ENCODE measurements at places on chromosomes 3 and 15.

DNA sequence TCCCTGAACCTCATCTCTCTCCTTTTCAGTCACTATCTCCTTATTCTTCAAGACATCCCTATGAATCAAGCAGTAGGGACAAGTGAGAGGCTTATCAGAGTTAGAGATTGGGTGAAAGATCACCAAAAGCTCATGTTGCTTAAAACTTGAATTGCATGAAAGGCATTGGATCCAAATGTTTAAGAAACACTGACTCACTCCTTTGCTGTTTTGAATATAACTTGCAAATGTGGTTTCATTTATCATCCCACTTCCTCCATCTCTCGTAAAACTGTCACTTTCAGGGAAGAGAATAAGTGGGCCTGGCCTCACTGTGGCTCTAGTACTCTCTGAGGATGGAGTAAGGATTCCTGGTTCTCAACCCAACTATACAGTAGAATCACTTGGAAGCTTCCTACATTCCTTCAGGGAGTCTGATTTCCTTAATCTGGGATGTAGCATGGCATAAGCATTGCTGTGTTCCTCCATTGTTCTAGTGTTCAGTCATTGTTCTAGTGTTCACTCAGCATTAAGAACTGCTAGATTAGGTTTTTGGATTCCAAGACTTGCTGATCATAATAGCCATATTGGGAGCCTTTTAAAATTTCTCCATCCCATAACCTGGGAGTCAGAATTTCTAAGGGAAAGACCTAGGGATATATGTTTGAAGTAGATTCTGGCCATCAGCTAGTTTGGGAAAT lies 171.8 kb downstream of the TMEM108 start:
- no peak for DNase-seq

DNA sequence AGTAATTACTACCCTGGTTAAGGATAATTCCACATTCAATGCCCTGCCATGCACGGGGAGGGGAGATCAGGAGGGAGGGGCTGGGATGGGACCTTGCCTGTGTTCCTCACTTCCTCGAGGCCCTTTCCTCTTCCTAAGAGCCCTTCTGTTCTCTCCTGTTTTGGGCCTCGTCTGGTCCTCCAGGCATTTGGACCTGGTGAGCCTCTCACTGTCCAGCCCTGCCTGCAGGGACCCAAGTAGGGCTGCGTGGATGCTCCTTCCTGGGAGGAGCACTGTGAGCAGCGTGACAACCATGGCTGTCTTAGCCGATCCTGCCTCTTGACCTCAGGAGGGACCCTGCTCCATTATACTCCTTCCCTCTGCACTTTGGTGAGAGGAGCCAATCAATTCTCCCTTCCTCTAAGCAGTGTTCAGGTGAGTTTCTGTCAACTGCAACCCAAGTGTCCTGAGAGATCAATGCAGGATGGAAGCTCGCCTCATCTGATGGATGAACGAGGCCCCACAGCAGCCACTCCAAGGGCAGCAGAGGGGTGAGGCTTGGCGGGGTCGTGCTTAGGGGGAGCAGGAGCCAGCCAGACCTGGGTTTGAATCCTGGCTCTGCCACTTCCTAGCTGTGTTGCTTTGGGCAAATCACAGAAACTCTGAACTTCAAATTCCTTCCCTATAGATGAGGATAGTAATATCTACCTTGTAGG lies 92.5 kb downstream of the IQSEC1 start:
- DNase-seq = no peak

DNA sequence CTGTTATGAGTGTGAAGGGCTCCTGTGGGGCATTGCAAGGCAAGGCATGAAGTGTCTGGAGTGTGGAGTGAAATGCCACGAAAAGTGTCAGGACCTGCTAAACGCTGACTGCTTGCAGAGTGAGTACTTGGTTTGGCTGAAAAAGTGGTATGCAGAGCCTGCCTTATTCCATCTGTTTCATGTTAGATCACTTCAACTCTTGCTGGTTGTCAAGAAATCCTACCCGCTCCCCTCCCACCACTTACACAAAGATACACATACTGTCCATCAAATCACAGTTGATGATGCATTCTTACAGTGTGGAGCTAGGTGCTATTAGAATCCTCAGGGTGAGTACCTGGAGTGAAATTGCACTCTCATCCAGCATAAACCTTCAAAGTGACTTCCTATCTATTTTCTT lies 272.1 kb downstream of the UNC13C start:
- no peak for DNase-seq

DNA sequence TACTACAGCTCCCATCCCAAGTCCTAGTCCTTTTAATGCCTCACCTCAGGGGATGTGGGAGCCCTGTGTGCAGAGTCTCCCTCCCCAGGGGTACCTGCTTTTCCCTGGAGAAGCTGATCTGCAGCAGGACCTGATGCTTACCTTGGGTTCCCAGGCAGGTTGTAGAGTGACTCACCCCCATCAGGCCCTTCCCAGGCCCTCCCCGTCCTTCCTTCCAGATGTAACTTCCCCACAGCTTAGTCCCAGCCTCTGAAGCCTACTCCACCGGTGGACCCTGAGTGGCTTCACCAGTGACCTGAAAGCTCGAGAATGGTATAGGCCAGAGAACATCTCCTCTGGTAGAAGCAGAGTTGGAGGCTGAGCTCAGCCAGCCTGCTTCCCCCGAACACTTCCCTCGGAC lies 254.2 kb upstream of the STT3B start:
- no peak for DNase-seq

DNA sequence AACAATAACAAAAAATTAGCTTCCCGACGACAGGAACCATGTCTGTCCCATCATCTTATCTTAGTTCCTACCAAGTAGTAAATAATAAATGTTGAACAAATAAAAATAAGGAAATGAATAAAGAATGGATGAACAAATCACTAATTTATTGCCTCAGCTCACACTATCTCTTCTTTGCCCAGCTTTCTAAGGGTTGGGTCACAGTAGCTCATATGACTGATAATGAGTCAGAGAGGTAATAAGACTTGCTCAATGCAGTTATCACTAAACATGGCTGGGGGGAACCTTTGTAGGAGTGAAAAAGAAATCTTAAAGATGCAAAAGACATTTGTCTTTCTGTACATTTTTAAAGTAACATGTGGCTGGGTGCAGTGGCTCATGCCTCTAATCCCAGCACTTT lies 182.2 kb downstream of the WDR76 start:
- no peak for DNase-seq

- DNase-seq = peak; percentile 20
Observed at GRCh38 chr3:188553569-188553968, 399.6 kb downstream of the LPP start.

- no peak for DNase-seq
Observed at GRCh38 chr15:56411122-56411749, 46.0 kb downstream of the TEX9 start.

GRCh38 chr3:64291345-64291744 lies 66.1 kb upstream of the PRICKLE2 start:
- DNase-seq = no peak

GRCh38 chr3:99419116-99419515 lies 219.3 kb upstream of the COL8A1 start:
- no peak for DNase-seq

GRCh38 chr15:89136818-89137772 lies 48.8 kb downstream of the ABHD2 start:
- no peak for DNase-seq

DNA sequence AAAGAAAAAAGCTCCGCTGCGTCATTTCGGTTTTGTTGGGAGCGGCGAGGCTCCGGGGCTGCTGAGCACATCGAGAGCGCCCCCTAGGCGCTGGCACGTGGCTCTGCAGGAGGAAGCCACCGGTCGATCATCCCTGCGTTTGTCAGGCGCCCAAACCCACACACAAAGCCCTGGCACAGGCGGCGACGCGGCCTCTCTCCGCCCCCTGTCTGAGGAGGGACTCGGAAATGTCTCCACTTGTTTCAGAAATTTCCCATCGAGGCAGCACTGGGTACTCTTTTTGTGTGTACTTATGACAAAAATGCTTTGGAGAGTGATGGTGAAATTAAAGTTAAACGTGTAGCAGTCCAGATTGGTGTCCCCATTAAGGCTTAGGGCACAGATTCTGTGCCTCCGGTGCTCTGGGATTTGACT lies 407.3 kb upstream of the ONECUT1 start:
- DNase-seq = no peak

DNA sequence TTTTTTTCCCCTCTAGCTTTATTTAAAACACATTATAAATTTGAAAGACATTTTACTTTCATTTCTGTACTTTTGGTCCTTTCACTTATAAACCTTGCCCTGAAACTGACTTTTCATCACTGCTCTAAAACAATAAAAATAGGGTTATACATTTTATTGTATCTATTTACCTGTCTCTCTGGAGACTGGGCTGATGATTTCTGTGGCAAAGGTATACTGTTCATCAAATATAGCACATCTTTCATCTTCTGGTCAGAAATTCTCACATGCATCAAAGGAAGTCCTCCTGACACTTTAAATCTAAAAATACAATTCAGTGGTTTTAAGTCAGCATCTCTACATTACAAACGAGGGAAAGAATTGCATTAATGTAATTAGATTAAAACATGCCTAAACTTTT lies 86.1 kb downstream of the VPS13C start:
- DNase-seq = no peak

DNA sequence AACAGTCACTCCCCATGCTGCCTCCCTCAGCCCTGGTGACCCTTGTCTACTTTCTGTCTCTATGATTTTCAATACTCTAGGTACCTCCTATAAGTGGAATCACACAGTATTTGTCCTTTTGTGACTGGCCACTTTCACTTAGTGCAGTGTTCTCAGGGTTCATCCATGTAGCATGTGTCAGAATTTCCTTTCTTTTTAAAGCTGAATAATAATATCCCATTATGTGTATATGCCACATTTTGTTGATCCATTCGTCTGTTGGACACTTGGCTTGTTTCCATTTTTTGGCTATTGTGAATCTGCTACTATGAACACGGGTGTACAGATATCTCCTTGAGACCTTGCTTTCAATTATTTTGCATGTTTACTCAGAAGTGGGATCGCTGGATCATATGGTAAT lies 34.1 kb downstream of the PML start:
- no peak for DNase-seq

DNA sequence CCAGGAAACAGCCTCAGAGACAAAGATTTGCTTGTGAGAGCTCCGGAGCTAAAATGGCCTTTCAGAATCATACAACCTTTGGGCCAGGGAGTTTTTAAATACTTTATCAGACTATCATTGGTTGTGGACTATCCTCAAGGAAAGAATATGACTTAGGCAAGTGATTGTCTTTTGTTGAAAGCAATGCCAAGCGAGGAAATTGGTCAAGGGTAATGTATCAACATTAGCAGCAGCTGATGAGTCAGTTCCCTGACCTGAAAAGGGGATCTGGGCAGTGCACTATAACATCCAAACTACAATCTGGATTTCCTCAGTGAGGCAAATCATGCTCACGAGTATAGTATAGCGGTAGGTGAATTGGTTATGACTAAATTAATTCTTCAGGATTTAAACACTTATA lies 303.6 kb downstream of the LSAMP start:
- no peak for DNase-seq

GRCh38 chr3:193829781-193830180 lies 236.8 kb downstream of the OPA1 start:
- DNase-seq = no peak

DNA sequence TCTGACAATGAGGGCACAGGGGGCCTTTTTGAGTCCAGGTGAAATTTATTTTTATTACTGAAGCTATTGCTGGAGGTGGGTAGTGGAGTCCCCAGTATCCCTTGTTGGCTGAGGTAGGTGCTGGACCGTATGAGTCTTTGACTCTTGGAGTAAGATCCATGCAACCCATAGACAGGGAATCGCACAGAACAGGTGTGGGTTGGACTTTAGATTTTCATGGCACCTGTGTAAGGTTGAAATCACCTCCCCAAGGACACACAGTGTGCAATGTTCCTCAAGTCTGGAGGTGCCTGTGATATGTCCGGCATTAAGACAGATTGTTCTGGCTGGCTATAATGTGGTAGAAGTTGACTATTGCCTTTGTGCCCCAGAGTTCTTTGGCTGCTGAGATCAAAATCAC lies 23.5 kb downstream of the MKRN3 start:
- no peak for DNase-seq

DNA sequence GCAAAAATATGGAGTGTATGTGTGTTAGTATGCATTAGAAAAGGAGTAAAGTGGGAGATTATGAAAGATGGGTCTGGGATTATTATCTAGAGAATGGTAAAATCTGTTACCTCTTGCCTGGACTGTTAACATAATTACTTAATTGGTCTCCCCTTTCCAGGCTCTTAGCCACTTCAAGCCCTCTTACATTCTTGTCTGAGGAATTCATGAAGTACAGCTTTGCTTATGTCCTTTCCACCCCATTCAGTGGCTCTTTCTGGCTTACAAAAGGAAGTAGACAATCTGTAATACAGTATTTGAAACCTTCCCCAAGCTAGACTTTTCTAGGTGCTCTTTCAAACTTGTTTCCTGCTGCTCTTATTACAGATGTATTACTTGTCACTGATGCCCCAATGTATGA lies 129.8 kb downstream of the MBNL1 start:
- DNase-seq = no peak

- DNase-seq = peak; percentile 11
Observed at GRCh38 chr3:114389156-114389555, 95.3 kb downstream of the TIGIT start.

GRCh38 chr3:4771243-4771642 lies 208.0 kb upstream of the BHLHE40 start:
- no peak for DNase-seq

DNA sequence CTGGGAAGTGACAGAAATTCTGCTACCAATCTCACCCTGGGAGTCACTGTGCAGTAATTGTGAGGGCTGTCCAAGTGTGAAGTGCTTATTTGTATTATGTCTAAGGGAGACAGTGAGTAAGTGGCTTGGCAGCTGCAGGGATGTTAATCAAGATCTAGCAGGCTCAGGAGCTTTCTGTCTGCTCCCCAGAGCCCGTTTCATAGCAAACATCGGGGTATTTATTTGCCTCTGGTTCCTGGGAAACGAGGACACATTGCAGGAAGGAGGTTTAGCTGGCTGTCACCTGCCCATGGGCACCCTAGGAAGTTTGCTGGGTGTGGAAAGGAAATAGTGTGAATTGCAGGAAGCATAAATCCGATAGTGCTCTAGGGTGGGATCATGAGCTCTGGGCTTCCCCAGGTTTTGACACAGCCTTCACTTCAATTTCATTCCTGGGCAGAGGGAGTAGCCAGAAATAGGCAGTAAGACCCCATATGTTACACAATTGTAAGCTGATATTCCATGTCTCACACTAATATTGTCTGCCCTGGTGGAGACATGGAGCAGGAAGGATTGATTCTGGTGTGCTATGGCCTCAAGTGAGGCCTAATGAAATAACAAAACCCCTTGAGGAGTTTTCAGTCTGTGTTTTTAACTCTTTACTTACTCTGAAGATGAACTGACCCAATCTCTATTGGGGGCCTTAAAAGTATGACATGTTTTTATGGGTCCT lies 74.1 kb upstream of the MITF start:
- no peak for DNase-seq

- DNase-seq = no peak
Observed at GRCh38 chr3:124572851-124573405, 157.3 kb upstream of the UMPS start.

DNA sequence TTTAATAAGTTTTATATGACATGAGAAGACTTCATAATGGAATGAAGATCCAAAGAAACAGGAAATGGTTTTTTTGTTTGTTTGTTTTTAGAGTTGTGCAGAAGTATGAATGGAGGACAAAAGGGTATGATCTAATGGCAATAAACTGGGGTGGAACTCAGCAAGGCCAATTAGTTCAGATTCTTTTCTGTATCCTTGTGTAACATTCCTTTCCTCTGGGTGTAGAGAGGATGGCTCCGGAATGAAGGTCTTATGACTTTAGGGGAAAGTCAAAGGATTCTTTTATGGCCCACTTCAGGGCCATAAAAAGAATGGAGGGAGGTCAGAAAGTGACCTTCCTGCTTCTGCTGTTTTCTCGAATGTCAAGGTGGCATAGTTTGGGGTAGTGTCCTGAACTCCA lies 152.6 kb downstream of the DPH6 start:
- DNase-seq = no peak

- DNase-seq = no peak
Observed at GRCh38 chr3:43765521-43765971, 74.8 kb downstream of the ABHD5 start.

Data from stimulated activated CD8-positive, alpha-beta memory T cell treated with anti-CD3 and anti-CD28 coated beads, Interleukin-7, amount 100 ng/mL, for 4 hours (primary cell).